ENCODE measurements at places on chromosomes 5 and 9.
A peak's percentile ranks its signal among the peaks of the same experiment; 100 is the strongest.

DNA sequence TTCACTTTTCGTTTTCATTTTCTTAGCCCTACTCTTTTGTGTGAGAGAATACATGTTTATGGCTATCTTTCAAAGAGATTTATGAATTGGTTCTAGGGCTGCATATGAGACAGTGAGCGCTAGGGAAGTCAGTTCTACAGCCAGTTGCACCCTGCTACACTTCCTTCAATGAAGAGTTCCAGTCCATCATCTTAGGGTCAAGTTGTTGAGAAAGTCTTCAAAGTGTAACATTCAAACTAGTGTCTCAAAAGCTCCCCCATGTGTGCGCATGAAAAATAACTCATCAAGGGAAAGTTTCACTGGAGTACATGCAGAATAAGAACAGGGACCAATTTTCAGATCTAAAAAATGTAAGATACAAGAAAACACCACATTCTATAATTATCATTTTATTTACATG, 317.2 kb downstream of the DEPDC1B start:
- no peak for DNase-seq

GRCh38 chr5:41683181-41683580, 172.8 kb upstream of the PLCXD3 start:
- no peak for DNase-seq

DNA sequence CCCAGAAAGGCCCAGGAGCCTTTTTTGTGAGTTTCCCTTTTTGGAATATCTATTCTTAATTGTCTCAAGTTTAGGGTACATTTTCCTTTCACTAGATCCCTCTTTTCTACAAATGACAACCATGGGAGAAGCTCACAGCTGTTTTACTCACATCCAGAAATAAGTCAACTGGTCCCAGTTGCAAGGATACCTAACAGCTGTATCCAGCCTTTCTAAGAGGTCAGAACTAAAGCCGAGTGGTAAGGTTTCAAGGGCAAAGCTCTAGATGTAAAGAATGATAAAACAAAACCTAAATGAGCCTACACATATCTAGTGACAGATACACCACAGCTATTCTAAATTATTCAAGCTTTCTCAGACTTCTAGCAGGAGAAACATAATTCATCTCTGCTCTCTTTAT, 4.4 kb downstream of the FGF10 start:
- DNase-seq = no peak

DNA sequence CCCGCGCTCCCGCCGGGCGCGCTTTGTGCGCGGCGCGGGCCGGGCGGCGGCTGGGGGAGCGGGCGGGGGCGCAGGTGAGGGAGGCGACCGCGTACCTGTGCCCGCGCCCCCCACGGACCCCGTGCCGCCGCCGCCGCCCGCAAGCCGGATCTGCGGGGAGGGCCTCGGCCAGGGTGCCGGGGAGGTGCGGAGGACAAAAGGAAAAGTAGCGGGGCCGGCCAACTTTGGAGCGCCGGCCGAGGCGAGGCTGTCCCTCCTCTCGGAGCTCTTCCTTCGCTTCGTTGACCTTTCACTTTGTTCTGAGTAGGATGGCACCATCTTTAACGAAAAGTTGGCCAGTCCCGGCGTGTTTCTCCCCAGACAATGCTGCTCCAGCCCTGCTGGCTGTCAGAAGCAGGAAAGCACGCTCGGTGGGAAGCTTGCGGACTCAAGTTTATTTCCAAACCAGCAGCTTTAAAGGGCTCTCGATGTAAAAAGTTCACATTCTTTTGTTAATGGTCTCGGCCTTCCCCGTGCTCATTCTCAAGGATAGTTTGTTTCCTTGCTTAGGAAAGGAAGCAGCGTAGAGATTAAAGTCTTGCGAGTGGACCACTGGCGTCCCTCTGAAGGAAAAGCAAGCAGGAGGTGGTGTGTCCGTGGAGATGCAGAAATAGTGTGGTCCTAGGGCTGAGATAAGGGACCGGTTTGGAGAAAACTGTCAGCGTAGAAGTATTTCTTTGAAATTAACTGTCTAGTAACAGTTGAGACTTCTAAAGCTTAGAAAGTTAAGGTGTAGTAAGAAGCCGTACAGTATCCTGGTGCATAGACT, 639 bp downstream of the EHMT1 start:
- peak; percentile 38 for DNase-seq

GRCh38 chr5:98275980-98276379, 497.5 kb upstream of the RGMB start:
- DNase-seq = no peak

GRCh38 chr9:112299514-112299913, 33.9 kb downstream of the PTBP3 start:
- no peak for DNase-seq

DNA sequence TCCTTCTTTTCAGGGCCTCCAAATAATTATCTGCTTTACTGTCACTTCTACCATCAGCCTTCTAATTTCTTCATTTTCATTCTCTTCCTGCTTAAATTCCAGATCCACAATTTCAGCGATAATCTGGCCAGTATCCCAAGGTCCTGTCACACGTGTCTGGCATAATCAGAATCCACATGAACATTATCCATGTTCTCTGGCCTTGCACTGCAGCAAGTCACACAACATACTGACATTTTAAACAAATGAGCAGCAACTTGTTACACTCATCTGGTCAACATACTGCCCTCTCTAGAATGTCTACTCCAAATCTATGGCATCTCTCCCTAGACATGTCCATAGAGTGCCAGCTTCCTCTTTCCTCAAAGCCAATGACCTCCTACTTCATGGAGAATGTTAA, 43.8 kb upstream of the RASEF start:
- DNase-seq = no peak

DNA sequence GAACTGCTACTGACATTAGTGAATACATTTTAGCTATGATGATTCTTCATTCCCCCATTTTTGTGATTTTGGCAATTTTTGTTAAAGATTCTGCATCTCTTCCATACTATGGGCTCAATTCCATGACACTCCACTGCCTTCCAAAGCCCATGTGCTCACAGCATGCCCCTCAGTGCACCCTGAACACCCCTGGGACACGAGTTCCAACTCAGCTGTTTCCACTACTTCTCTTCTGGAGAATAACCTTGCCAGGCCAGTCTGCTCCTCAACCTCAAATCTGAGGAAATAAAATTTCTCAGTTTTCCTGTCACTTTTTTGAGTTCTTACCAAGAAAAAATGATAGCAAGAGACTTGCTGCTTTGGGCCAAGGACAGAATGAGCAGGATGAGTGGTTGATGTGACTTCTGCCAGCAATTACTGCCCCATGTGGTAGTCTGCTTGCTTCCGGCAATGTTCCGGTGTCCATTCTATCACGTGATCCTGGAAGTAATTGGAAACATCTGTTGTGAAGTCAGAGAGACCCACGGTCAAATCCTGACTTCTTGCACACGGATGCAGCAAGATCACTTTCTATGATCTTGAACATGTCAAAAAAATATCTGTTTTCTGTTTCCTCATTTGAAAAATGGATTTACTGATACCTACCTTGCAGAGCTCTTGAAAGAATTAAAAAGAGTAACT, 58.3 kb downstream of the EGFLAM start:
- no peak for DNase-seq

- DNase-seq = no peak
These were observed 73.4 kb downstream of the NFIB start for GRCh38 chr9:14240537-14240936.

DNA sequence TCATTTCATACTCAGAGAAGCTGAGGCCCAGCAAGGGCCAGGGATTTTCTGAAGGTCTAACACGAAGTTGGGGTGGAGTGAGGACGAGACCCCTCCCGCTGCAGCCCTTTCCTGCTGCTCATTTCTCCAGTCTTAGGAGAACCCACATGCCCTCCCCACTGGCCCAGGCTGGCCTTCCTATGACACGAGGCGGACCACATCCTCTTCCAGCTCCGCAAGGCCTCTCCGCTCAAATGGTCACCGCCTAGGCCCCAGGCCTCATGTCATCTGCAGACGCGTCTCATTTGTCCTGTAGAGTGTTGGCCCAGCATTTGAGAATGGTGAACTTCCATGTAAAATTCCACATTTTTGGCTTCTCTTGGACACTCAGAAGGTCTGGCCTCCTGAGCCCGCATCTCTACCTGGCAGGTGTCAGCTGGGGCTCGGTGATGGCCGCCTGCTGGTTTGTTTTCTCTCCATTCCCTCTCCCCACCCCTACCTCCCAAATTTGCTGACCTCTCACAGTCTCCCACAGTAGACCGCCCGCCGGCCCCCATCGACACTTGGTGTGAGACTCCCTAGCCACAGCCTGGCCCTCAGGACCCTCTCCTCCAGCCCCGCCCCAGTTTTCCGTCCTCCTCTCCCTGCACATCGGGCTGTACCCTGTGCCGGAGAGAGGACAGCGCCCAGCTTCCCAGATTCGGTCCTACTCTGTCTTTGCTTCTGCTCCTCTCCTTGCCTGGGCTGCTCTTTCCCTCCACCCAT, 51.7 kb downstream of the ERGIC1 start:
- DNase-seq = no peak

DNA sequence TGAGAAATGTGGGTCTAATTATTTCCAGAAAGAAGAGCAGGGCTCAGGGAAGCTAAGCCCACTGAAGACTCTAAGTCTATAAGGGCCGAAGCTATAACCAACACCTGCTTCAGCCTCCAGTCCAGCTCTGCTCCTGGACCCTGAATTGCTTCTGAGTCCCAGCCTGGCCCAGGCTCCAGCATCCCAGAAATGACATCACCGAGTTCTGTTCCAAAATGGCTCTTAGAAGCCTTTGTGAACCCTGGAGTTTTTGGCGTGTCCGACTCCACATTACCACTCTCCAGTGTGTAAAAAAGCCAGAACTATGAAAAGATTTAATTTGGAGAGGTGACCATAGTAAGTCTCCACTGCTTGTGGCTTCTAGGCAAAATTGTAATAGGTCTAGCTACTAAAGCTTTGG, 289.9 kb downstream of the SLIT3 start:
- DNase-seq = no peak

GRCh38 chr5:96563816-96564215, 98.4 kb upstream of the CAST start:
- DNase-seq = no peak

- no peak for DNase-seq
These were observed 53.4 kb downstream of the CDH10 start for GRCh38 chr5:24591426-24591825.

- no peak for DNase-seq
These were observed 44.4 kb downstream of the GNAQ start for GRCh38 chr9:77987081-77987656.

DNA sequence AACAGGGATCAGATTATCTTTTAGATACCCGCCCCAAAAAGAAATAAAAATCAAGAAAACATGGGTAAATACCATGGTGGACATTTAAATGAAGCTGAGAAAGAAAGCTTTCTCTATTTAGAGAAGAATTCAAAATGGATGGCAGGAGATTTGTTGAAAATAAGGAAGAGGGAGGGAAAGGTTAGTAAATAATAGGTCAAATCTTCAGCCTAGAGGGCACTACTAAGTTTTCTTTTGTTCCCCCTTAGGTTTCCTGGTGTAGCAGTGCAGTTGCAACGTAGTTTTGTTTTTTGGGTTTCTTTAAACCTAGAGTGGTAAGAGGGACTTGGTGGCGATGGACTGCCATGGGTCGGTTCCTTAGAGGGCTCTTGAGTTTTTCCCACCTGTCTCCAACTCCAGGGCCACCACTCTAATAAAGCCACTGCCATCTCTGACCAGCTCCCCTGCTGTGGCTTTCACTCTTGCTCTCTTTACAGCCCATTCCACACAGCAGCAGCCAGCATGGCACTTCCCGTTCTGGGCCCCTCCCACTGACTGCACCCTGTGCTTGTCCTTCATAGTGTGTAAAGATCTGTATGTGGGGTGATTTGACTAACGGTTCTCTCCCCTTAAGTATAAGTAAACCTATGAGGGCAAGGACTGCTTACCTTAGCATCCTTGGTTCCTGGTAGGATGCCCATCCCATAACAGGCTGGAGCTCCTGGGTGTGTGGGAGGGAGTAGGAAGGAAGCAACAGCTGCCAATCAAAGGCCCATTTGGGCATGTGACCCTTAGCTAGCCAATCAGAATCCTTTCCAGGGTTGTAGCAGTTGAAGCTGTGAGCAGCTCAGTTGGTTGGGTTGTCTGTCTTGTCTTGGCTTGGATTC, 118.3 kb downstream of the SLC1A3 start:
- DNase-seq = peak; percentile 55

GRCh38 chr5:154984946-154985516, 28.5 kb upstream of the KIF4B start:
- no peak for DNase-seq

GRCh38 chr9:22129633-22130032, 120.5 kb upstream of the CDKN2B start:
- no peak for DNase-seq

GRCh38 chr9:22405869-22406659, 40.6 kb upstream of the DMRTA1 start:
- no peak for DNase-seq

DNA sequence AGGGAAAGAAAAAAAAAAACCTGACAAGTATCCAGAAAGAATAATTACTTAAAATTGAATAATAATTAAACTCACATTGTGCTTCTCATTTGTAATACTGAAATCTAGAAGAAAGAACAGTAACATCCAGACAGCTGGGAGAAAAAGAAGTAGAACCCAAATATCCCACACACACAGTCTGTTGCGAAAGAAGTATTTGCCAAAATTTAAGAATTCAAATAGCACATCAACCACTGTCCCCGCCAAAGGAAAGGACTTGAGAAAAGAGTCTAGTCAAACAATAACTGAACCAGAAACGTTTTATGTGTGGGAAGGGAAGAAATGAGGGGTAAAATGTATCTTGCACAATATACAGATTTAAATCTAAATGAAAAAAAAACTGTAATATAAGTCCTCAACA, 202.8 kb downstream of the MLLT3 start:
- DNase-seq = no peak

GRCh38 chr5:178551059-178551458, 39.1 kb downstream of the COL23A1 start:
- DNase-seq = peak; percentile 13

DNA sequence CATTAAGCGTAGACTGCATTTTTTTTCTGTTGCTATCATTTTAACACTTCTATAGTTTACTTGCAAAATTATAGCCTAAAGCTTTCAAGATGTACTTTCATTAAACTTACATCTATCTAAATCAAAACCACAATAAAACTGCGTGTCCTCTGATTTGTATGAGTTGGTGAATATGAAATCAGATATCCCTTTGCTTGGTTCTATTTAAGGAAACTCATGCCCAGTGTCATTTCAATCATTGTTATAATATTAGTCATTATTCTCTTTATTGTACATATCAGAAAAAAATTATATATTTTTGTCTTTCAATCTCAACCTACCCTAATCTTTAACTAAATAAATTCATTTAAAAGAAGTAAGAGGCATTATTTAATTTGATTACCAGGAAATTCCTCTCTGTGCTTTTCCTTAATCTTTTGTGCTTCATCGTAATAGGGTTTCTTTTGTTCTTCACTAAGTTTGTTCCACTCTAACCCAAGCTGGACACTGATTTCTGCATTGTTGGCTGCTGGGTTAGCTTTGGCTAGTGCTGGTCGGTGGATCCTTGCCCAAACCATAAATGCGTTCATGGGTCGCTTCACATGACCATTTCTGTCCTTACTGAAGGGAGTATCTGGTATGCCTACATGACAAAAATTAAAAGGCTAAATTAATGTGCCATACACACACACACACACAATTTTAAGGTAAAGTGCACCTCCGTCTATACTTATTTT, 3.8 kb downstream of the SOX30 start:
- DNase-seq = no peak
